Stimulated activated memory B cell treated with anti-CD40 and anti-IgM and Interleukin-4, amounts not matched to agents 10 μg/mL and 1 μg/mL and 100 μg/mL, for 72 hours (primary cell): ENCODE measurements at places on chromosomes 2 and 18.

DNA sequence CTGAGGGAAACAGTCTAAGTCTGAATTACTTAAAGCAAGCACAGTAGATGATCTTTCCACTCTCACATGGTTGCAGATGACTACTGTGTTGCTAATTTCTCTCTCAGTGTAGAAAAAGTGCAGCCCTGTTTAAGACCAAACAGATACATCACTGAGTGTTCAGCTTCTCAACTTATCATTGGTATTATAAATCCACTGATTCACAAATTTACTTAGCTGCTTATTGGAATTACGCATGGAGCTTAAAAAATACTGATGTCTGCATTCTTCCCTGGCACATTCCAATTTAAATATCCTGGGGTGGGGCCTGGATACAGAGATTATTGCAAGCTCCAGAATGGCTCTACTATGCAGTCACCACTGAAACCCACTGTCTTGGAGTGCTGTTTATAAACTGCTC is 411.2 kb downstream of the RND3 start:
- H3K4me1 ChIP-seq: no peaks in the 10 kb centered on the region
- no peak overlapping the region for H3K27ac ChIP-seq
- no peak for ATAC-seq
- H3K27me3 ChIP-seq: no peaks in the 10 kb centered on the region

DNA sequence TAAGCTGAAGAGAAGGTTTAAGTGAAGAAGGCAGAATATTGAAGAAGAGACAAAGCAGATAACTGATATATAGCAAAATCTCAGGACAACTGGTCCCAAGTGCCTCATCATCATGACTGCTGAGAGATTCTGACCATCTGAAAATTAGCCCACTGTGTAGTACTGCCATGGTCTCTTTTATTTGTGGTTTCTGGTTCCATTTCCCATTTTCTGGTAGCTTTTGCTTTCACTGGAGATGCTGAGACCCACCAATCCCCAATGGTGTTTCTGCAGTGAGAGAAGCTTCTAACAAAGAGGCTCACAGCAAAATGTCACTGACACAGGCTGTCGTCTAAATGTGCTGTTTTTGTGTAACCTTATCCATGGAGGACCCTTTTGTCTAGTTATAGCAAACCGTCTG is 79.5 kb downstream of the TMEM163 start:
- H3K36me3 ChIP-seq: no peaks in the 10 kb centered on the region
- H3K27ac ChIP-seq: no peak overlapping the region
- no peak overlapping the region for H3K4me3 ChIP-seq

- peaks cover under 1% of the 10 kb centered on the region for H3K36me3 ChIP-seq
- no peak for ATAC-seq
- no peak overlapping the region for H3K27ac ChIP-seq
- no peak overlapping the region for H3K4me3 ChIP-seq
Observed at GRCh38 chr2:236558993-236559978, 10.3 kb upstream of the ACKR3 start.

GRCh38 chr2:216879727-216880508 is 20.1 kb upstream of the TNP1 start:
- H3K27ac ChIP-seq: no peak overlapping the region
- H3K27me3 ChIP-seq: peaks cover 22% of the 10 kb centered on the region
- no peak for ATAC-seq
- no peaks in the 10 kb centered on the region for H3K4me1 ChIP-seq
- no peak overlapping the region for H3K4me3 ChIP-seq

- no peaks in the 10 kb centered on the region for H3K36me3 ChIP-seq
- H3K4me1 ChIP-seq: no peaks in the 10 kb centered on the region
- H3K27me3 ChIP-seq: no peaks in the 10 kb centered on the region
- ATAC-seq: no peak
- H3K4me3 ChIP-seq: no peak overlapping the region
Observed at GRCh38 chr18:46636040-46636630, 20.9 kb downstream of the LOXHD1 start.

DNA sequence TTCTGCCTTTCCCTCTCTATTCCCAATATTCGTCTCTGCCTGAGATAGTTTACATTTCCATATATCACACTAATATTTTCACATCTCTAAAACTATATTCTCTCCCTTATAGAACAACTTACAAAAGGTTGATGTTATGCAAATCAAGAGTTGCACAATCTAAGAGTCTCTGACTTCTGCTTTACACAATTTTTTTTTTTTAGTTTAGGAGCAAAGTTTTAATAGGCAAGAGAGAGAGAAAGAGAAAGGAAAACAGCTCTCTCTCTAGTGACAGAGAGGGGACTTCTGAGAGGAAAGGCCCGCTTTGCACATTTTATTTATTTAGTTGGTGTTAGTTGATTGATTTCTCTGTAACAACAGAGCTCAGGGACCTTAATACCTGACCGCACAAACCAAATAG is 380.2 kb downstream of the TXNL1 start:
- peak overlapping the region; percentile 68 for H3K27ac ChIP-seq
- peaks cover 6% of the 10 kb centered on the region for H3K36me3 ChIP-seq
- peak; percentile 66 for ATAC-seq
- H3K4me1 ChIP-seq: peaks cover 14% of the 10 kb centered on the region

DNA sequence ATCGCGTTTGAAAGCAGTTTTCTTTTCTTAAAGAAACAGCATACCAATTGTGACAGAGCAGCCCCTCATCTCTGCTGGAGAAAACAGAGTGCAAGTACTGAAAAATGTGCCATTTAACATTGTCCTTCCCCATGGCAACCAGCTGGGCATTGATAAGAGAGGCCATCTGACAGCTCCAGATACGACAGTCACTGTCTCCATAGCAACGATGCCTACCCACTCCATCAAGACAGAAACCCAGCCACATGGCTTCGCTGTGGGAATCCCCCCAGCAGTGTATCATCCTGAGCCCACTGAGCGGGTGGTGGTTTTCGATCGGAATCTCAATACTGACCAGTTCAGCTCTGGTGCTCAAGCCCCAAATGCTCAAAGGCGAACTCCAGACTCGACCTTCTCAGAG is 9.5 kb downstream of the GRHL1 start:
- peaks cover 1% of the 10 kb centered on the region for H3K27me3 ChIP-seq
- no peaks in the 10 kb centered on the region for H3K36me3 ChIP-seq
- H3K4me1 ChIP-seq: peaks cover 14% of the 10 kb centered on the region
- ATAC-seq: no peak
- no peak overlapping the region for H3K27ac ChIP-seq

DNA sequence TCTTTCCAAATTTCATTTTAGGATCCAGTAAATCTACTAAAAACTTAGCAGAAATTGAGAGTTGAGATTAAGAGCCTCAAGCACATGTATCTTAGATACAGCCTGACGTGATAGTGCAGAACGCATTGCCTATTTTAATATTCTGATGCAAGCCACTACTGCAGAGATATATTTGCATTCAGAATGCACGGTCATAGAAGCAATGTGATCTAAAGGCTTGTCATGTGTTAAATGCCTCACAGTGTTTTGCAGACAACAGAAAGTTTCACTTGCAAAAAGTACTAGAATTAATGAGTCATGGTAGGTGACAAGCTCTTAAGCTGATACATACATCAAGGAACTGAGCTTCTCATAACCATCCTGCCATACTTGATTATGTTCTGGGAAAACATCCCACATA is 886.7 kb upstream of the CHAC2 start:
- no peaks in the 10 kb centered on the region for H3K27me3 ChIP-seq
- no peak for ATAC-seq
- no peaks in the 10 kb centered on the region for H3K4me1 ChIP-seq

- H3K4me3 ChIP-seq: no peak overlapping the region
- no peak for ATAC-seq
- no peaks in the 10 kb centered on the region for H3K27me3 ChIP-seq
- no peaks in the 10 kb centered on the region for H3K4me1 ChIP-seq
- no peak overlapping the region for H3K27ac ChIP-seq
Observed at GRCh38 chr2:34950797-34951196, 1351.7 kb upstream of the FAM98A start.

DNA sequence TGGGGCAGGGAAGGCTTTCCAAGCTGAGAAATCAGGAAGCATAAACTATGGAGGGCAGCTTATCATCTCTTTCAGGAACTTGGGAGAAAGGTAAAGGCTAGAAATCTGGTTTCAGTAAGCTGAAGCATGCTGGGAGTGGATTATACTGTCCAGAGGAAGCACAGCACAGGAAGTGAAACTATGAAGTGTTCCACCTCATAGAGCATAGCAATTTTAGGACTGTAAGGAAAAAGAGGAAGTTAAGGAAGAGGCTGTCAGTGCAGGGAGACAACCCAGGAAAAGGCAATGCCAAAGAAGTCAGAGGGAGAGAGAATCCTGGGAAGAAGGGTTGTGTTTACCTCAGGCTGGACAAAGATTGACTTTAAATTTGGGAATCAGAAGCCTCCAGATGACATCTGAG is 51.9 kb downstream of the EFEMP1 start:
- H3K4me3 ChIP-seq: no peak overlapping the region
- H3K36me3 ChIP-seq: no peaks in the 10 kb centered on the region
- H3K27ac ChIP-seq: no peak overlapping the region
- ATAC-seq: no peak
- no peaks in the 10 kb centered on the region for H3K27me3 ChIP-seq

DNA sequence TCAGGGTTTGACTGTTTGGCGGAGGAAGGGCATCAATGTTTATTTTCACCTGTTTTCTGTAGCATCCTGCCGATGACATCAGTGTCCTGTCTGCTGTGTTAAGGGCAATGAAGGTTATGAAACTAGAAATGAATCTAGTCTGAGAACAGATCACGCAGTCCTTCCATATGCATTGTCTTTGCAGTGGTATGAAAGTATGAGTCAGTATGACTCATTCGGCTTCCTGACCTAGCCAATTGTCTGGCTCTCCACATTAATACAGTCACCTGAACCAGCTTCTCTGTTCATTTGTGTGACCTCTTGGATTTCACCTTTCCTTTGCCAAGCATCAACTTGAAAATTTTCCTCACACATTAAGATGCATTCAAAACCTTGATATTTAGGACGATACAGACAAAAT is 353.8 kb downstream of the RND3 start:
- no peak overlapping the region for H3K4me3 ChIP-seq
- no peaks in the 10 kb centered on the region for H3K36me3 ChIP-seq
- no peaks in the 10 kb centered on the region for H3K4me1 ChIP-seq
- no peak for ATAC-seq

DNA sequence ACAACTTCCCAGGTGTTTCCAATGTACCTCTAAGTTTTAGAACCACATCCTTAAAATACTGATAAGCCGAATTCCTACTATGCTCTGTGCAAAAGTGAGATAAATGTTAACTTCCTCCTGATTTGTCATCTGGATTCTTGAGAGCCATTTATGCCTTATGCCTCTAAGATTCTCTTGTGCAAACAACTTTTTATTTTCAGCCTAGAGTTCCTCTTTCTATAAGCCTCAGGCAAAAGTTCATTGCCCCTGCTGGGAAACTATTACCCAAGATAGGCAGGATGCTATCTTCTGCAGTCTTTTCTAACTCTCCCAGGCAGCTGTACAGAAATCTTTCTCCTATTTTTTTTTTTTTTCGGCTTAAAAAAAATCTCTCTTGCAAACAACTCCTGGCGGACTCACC is 216.1 kb downstream of the KCNJ3 start:
- no peak overlapping the region for H3K4me3 ChIP-seq
- H3K36me3 ChIP-seq: no peaks in the 10 kb centered on the region
- no peak overlapping the region for H3K27ac ChIP-seq
- ATAC-seq: no peak

DNA sequence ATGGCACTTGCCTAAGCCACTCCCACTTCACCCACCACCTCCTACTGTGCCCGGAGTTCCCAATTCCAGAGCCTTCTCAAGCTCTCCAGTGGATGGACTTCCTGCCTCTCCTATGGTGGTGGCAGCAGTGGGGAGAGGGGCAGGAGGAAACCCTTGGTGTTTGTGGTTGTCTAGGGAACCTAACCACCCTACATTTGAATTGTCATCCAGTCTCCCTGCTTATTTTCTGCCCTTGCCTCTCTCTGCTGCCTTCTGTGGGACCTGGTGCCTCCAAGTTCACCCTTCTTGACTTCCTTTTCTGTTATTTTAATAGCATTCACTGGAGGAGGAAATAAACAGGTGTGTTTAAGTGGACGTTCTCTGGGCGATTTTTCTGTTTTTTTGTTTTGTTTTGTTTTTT is 50.0 kb upstream of the HPCAL1 start:
- H3K27me3 ChIP-seq: peaks cover 16% of the 10 kb centered on the region
- ATAC-seq: no peak
- no peak overlapping the region for H3K4me3 ChIP-seq
- no peak overlapping the region for H3K27ac ChIP-seq
- no peaks in the 10 kb centered on the region for H3K4me1 ChIP-seq

- H3K27me3 ChIP-seq: peaks cover 70% of the 10 kb centered on the region
- no peak overlapping the region for H3K4me3 ChIP-seq
- ATAC-seq: no peak
- no peak overlapping the region for H3K27ac ChIP-seq
- H3K36me3 ChIP-seq: no peaks in the 10 kb centered on the region
Observed at GRCh38 chr18:13451213-13451540, 232.6 kb downstream of the LDLRAD4 start.

DNA sequence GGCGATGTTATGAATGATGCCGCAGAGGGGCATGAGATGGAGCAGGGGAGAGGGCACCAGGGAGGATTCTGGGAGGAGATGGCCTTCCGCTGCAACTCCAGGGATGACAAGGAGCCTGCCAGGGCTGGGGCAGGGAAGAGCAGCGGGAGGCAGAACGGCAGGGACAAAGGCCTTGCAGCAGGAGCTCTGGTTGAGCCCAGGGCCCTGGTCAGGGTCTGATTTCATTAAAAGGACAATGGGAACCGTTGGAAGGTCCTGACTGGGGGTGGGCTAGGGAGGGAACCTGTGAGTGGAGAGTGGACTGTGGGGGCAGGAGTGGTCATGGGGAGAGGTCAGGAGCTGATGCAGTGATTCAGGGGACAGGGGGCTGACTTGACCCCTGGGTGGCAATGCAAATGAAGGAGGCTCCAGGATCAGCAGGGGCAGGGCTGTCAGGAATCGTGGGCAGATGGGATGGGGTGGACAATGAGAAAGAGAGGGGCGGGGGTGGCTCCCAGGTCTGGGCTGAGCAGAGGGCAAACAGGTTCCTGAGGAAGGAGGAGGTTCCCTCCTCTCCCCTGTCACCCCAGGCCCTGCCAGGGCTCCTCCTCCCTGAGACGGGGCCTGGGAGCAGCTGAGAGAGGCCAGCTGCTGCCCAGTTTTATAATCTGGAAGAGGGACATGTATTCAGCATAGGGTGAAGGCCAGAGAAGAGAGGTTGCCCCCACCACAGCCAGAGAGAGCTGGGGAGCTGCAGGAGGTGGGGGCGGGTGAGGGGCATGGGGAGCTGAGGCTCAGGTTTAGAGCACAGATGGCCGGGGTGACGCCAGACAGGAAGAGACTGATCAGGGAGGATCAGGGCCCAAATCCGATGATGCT is 7.3 kb upstream of the DUSP2 start:
- H3K27me3 ChIP-seq: no peaks in the 10 kb centered on the region
- no peaks in the 10 kb centered on the region for H3K36me3 ChIP-seq
- no peak overlapping the region for H3K4me3 ChIP-seq
- no peak for ATAC-seq
- H3K27ac ChIP-seq: peak overlapping the region; percentile 92

DNA sequence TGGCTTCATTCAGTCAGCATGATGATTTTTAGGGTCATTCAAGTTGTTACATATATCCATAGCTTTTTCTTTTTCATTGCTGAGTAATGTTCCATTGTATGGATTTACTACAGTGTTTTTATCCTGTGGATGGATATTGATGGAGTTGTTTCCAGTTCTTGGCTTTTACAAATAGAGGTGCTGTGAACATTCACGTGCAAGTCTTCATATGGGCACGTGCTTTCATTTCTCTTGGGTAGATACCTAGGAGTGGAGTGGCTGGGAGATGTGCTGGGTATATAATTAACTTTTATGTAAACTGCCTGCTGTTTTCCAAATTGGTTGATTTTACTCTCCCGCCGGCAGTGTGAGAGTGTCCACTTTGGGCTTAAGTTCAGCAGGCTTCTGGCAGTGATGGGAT is 16.5 kb downstream of the AGAP1 start:
- H3K36me3 ChIP-seq: no peaks in the 10 kb centered on the region
- no peaks in the 10 kb centered on the region for H3K4me1 ChIP-seq
- ATAC-seq: no peak
- no peak overlapping the region for H3K4me3 ChIP-seq
- no peak overlapping the region for H3K27ac ChIP-seq
